ENCODE measurements at places on chromosomes 4 and X. TPM values are rescaled to one million over a fixed set of nuclear protein-coding genes. Genes with fewer than 3 reads are reported as not detected.

NKX6-1 gene
- total RNA-seq: 0.50 TPM

MMAA gene
- total RNA-seq: 1.1 TPM

XAGE3 gene
- 3.9 TPM for total RNA-seq

CFAP99 gene
- total RNA-seq: not detected

CT45A3 gene
- total RNA-seq: not detected

IL3RA gene
- 1.1 TPM for total RNA-seq

GRCh38 chr4:147160908-147161513 lies 215.3 kb upstream of the TTC29 start:
- DNase-seq: peak; percentile 47

DNA sequence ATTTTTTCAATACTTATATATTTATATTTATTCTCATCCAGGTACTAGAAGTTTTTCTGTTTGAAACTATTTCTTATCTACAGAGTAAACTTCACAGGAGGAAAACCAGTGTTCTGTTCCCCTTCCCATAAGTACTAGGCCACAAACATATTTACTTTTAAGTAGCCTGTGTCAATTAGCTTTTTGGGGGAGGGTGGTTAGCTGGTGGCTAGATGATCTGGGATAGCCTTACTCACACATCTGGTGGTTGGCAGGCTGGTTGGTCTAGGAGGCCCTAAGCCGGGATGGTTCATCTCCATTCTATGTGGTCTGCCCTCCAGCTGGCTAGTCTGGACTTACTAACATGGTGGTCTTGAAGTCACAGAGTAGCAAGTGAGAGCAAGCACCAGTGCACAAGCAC lies 6.2 kb downstream of the JADE3 start:
- DNase-seq: no peak

DNA sequence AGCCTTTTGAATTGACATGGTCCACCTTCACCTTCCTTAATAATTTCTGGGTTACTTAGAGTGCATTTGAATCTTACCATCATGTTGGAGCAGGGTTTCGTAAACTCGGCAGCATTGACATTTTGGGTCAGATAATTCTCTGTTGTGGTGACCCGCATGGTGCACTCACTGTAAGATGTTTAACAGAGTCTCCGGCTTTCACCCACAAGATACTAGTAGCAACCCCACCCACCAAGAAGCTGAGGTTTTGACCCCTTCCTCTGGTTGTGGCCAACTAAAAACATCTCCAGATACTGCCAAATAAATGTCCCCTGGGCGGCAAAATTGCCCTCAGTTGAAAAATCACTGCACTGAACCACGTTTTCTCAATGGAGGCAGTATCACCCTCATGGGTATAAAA lies 62.7 kb downstream of the CHST7 start:
- DNase-seq: no peak

DNA sequence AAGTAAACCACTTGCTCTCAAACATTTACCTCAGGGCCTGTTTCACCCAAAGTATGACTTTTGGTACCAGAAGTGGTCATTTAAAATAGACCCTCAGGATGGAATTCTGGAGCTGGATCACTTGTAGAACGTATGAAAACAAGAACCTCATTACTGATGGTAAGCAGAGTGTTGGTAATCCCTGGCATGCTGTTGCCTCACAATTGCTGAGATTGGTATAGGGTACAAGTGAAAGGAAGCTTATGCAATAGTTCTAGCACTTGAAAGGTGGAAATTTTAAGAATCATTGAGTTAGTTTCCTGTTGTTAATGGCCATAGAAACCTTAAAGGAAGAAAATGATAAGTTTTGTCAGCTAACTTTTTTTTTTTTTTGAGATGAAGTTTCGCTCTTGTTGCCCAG lies 22.3 kb upstream of the THOC2 start:
- no peak for DNase-seq

DNA sequence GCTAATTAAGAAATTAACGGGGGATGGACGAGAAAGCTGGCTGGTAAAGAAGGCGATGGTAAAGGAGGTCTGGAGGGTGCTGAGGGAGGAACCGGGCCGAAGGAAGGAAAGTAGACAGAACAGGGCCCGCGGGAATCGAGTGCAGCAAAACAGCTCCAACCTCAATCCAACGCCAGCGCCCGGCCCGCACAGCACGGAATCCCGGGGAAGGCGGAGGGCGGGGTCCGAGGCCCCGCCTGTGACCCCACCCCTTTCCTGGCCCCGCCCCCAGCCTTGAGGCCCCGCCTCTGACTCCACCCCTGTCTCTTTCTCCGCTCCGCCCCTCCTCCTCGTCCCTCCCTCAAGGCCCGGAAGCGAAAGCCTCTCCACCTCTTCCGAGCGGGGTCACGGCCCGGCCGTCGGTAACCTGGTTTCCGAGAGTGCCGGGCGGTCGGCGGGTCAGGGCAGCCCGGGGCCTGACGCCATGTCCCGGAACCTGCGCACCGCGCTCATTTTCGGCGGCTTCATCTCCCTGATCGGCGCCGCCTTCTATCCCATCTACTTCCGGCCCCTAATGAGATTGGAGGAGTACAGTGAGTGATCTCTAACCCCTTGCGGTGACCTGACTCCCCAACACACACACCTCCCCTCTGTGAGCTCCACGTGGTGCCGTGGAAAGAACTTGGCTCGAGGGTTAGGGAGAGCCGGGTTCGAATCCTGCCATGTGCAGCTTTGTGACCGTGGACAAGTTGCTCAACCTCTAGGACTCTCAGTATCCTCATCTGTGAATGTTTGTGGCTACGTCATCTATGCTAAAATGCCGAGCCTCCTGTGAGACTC lies at the start of gene SMIM20:
Gene SMIM20, plus strand, starts transcription at position 370 of the 819 bp plus-strand sequence. Its CDS starts 94 bp downstream, at position 464.
- peak; percentile 89 for DNase-seq

- no peak for DNase-seq
Measured at GRCh38 chr4:82217986-82218715, 155.6 kb downstream of the HNRNPD start.

- no peak for DNase-seq
Measured at GRCh38 chr4:26473893-26474292, 16.4 kb downstream of the CCKAR start.

DNA sequence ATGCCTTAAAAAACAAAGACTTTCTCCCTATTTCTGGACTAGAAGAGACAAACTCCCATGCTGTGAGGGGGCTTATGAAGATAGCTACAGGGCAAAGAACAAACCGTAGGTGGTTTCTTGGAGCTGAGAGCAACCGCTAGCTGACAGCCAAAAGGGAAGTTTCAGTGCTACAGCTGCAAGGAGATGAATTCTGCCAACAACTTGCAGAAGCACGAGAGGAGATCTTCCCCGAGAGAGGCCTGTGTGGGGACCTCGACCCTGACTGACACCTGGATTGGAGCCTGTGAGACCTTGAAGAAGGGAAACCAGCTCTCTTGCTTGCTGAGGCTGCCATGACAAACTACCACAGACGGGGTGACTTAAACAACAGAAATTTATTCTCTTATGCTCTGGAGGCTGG lies 183.8 kb upstream of the VCX3A start:
- no peak for DNase-seq

GRCh38 chrX:68999931-69000330 lies 165.3 kb downstream of the PJA1 start:
- no peak for DNase-seq

DNA sequence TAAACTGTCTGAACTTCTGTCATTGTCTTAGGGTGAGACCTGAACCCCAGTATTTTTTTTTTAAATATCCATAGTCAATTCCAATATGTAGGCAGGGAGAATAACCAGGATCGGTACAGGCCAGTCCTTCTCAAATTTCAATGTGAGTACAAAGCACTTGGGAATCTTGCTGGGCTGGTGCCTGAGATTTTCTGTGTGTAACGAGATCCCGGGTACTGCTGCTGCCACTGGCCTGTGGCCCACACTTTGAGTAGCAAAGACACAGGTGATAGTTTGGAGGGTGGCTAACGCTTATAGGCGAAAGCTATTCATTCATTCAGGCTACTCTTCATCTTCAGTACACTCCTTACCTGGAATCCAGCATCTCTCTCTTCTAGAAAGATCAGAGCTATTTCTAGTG lies 923.6 kb upstream of the TENM3 start:
- DNase-seq: no peak

- no peak for DNase-seq
Measured at GRCh38 chrX:43266487-43266886, 389.6 kb upstream of the MAOA start.
